ENCODE measurements at places on chromosomes 3 and 15.

GRCh38 chr15:73716417-73716816 is 32.2 kb downstream of the CD276 start:
- no peak for DNase-seq

- DNase-seq = no peak
Measured at GRCh38 chr3:78802562-78802930, 965.3 kb downstream of the ROBO1 start.

GRCh38 chr3:100029689-100030088 is 84.6 kb downstream of the FILIP1L start:
- no peak for DNase-seq

DNA sequence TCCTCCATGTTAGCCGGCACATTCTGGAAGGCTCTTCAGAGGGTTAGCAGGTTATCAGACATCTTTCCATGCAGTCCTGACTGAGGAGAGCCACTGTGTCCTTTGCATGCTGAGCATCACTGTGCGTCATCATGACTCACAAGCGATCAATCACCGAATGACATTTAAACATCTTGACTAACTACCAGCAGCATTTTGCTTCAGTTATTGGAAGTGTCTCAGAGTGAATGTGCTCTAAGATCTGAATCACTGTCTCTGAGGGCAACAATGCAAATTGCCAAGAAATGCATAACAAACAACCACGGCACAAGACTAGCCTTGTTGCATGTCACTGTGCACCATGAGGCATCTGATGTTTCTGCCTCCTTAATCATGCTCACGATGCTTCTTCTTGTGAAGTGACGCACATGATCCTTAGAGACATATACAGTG is 18.3 kb upstream of the ATP8B4 start:
- DNase-seq = no peak

DNA sequence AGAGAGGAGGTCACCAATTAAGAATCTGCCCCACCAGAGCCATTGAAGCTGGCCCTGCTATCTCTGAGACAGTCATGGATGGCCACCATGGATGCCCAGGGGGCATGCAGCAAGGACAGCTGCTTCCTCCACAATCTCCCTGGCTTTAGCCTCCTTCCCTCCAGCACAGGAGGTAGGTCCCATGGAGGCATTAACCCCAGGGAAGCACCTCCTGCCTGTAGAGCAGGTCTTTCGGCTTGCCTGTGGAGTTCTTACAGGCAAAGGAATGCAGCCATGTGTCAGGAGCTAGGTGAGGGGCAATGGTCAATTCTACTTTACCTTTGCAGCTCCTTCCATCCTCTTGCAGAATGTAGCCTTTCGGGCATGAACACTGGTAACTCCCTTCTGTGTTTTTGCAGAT is 93.8 kb downstream of the DUT start:
- no peak for DNase-seq

DNA sequence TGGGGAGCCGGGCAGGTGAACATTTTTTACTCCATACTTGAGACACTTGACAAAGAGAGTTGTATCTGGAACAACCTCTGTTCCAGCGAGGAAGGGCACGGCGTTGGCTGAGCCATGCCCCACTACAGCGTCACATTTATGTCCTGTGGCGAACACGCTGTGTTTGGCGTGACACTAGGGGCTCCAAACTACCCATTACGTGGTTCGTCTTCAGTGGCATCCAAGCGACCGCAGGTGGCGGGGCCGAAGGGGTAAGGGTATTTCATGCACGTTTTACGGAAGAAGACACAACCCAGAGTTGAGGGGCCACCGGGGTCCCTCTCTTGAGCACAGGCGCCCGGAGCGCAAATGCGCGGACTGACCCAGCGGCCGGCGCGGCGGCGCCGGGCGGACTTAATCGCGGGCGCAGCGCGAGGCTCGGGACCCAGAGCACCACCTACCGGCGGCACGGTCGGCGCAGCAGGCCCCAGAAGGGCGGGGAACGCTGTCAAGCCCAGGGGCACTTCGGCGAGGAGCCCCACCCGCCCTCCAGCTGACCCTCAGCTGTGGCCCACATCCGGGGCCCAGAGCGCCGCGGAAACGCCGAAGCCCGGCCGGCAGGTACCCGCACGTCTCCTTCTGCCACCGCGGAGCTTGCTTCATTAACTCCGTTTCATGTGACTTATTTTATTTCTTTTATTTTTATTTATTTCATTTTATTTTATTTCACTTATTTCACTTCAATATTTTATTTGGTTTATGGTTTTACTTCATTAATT is 36.4 kb upstream of the TRIM71 start:
- DNase-seq = no peak

DNA sequence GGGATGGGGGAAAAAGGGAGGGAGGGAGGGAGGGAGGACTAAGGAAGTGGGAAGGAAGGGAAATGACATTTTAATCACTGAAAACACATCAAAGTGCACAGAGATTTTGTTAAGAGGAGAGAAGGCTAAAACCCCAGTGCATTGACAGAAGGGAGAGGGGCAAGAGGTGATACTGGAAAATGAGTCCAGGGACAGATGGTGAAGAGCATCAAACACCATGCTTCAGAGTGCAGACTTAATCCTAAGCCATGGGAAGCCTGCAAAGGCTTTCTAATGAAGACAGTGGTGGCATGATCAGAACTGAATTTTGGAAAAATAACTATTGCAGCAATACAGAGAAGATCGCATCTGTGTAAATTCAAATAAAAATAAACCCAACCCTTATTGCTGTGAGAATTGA is 41.8 kb downstream of the HGD start:
- no peak for DNase-seq

DNA sequence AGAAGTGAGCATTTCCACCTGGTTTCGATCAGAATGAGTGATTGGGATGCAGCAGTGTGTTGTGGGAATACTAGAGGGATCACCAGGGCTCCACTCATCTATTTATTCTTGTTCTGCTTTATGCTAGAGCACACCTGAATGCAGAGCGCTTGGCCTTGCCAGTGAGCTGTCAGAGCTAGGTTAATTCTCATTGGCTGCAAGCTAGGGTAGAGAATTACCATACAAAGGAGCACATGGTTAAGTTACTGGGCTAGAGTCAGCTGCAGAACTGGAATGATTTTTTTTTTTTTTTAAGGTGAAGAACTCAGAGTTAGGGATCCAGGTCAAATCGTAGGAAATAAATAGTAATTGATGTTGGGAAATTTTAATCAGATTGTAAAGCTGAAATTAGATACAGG is 8.8 kb downstream of the EIF2AK4 start:
- peak; percentile 54 for DNase-seq

- no peak for DNase-seq
Measured at GRCh38 chr3:188687389-188687788, 484.4 kb upstream of the TPRG1 start.

- DNase-seq = no peak
Measured at GRCh38 chr3:132242790-132243189, 74.4 kb upstream of the ACP3 start.

GRCh38 chr3:128188326-128188725 is 35.0 kb downstream of the EEFSEC start:
- no peak for DNase-seq

- no peak for DNase-seq
Measured at GRCh38 chr15:60582370-60583036, 103.6 kb upstream of the ICE2 start.

DNA sequence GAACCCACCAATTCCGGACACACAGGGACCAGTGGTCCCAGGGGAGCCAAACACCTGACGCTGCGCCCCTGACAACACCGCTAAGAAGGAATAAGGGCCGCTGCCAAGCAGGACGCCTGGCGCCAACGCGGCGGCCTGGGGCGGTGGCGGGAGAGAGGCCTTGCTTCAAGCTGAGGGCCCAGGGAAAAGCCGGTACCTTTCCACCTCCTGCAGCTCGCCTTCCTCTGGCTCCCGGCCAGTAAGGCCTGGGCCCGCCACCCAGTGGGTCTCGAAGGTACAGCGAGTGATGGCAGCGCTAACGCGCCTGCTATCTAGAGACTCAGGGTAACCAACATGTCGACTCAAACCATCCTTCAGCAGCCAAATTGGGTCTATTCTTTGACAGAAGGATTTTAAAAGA is 1074.1 kb downstream of the SI start:
- no peak for DNase-seq
